H54 (cell line): ENCODE measurements at places on chromosomes 4 and X.

GRCh38 chrX:49053223-49054072 is 5.4 kb upstream of the CCDC120 start:
- no peak for DNase-seq

DNA sequence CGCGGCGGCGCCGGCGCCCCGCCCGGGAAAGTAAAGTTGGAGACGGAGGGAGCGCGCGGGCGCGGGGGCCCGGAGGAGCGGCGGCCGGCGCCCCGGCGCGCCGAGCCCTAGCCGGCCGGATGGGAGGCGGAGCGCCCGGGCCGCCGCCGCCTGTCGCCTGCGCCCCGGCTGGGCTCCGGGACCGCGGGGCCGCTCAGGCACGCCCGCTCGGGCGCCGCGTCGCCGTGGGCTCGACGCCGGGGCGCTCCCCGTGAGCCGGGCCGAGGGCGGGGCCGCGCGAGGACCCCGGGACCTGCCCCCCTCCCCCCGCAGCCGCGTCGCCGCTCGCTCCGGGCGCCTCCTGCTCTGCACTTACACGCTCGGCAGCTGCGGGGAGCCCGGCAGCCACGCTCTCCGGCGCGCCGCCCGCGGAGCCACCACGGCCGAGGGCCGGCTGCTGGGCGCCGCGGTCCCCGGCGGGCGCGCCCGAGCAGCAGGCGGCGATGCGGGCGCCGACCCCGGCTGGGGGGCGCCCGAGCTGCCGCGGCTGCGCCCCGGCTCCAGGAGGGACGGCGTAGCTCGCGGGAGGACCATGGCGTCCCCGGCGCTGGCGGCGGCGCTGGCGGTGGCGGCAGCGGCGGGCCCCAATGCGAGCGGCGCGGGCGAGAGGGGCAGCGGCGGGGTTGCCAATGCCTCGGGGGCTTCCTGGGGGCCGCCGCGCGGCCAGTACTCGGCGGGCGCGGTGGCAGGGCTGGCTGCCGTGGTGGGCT is at the start of gene ADRA2C:
TSS of gene ADRA2C (plus strand) at position 350 of the 749 bp plus-strand sequence. CDS start at position 572, 222 bp downstream.
- DNase-seq, result peak; percentile 23

DNA sequence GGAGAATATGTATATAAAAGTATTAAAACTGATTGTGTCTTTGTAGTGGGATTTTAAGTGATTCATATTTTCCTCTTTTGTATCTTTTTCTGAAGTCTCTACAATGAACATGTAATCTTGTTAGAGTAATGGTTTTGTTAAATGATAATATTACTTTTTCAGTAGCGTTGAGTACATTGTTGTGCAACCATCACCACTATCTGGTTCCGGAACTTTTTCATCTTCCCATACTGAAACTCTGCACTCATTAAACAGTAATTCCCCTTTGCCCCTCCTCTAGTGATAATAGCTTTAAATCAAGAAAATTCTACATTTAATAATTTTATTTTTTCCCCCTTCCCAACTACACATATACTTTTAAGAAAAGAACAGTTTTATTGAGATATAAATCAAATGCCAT is 23.3 kb downstream of the SHROOM3 start:
- DNase-seq, result no peak

- no peak for DNase-seq
Measured at GRCh38 chrX:153303276-153304262, 18.0 kb downstream of the PNMA6F start.

GRCh38 chrX:79080141-79080540 is 64.3 kb upstream of the GPR174 start:
- DNase-seq, result no peak
